Stimulated activated CD4-positive, alpha-beta T cell treated with anti-CD3 and anti-CD28 coated beads, Interleukin-15, amount 100 ng/mL, for 24 hours (primary cell): ENCODE measurements at places on chromosomes 3 and 15.

- no peak for DNase-seq
These were observed 11.0 kb downstream of the EXOG start for GRCh38 chr3:38507120-38507519.

DNA sequence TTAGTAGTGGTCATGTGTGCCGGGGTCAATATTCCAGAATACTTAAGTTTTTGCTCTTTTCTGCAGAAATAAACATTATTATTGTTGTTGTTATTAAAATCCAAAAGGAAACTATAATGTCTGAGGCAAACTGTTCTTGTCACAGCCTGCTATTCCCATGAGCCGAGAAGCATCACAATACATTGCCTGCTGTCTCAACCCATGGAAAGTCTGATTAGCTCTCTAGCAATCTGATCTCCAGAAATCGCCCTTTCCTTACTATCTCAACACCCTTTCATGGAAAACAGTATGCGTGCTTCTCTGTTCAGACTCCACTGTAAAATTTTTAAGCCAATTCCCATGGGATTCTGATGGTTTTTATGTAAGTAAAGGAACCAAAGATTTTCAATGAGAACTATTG lies 811.0 kb downstream of the TUSC7 start:
- DNase-seq = no peak

- DNase-seq = no peak
These were observed 295.5 kb downstream of the RPLP1 start for GRCh38 chr15:69748131-69748530.

- DNase-seq = no peak
These were observed 26.3 kb upstream of the SLC28A2 start for GRCh38 chr15:45225506-45226273.

DNA sequence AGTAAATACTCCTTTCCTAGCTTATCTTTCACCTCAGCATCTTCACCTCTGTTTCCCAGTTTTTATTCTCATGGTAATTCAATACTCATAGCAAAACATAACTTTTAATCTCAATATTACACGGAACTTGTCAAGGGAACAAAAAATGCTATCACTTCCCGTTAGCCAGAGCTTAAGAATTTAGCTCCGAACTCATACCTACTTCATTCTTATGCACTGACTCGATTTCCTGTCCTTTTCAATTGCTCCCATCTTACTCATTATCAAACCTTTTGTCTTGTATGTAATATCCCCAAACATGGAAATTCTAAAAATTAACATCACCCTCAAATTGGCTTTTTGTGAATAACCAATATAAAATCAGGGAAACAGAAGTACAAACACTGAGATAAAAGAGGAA lies 28.2 kb downstream of the MYEF2 start:
- no peak for DNase-seq

GRCh38 chr15:80580106-80580505 lies 115.0 kb upstream of the ABHD17C start:
- DNase-seq = no peak
